ENCODE measurements at places on chromosomes 11 and 22.

DNA sequence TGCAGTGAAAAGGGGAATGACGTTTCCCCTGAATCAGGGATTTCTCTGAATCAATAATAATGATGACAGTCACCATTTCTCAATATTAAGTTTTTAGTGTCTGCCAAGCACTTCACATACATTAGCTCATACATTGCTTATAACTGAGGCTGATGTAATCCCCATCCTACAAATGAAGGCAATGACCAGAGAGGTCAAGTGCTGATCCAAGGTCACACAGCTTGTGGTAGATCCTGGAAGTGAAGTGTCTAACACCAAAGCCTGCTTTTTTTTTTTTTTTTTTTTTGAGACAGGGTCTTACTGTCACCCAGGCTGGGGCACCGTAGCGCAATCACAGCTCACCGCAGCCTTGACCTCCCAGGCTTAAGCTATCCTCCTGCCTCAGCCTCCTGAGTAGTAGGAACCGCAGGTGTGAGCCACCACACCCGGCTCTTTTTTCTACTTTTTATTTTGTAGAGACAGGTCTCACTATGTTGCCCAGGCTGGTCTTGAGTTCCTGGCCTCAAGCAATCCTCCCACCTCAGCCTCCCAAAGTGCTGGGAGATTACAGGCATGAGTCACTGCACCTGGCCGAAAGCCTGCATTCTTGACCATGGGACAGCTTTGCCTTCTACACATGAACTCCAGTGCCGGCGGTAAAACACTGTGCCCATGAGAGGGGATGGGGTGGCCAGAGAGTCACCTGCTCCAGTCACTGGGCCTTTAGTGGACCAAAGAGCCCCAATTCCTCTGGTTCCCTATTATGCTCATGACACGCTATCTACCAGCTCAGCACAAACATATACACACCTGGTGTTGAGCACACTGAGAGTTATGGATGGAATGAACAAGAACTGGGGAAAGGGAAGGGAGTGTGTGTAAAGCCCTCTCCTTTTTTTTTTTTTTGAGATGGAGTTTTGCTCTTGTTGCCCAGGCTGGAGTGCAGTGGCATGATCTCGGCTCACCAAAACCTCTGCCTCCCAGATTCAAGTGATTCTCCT lies 17.4 kb downstream of the ARHGAP1 start:
- no peak for DNase-seq

GRCh38 chr11:20048246-20048645 lies 112.0 kb downstream of the DBX1 start:
- DNase-seq: no peak

GRCh38 chr11:133149698-133150097 lies 382.6 kb downstream of the OPCML start:
- DNase-seq: no peak

- no peak for DNase-seq
Measured at GRCh38 chr22:19873138-19873959, 18.7 kb upstream of the GNB1L start.

GRCh38 chr11:106238704-106239360 lies 161.4 kb downstream of the AASDHPPT start:
- DNase-seq: no peak

GRCh38 chr11:22656130-22656529 lies 10.3 kb upstream of the GAS2 start:
- DNase-seq: no peak

GRCh38 chr22:24830205-24830979 lies 24.4 kb downstream of the SGSM1 start:
- DNase-seq: no peak

DNA sequence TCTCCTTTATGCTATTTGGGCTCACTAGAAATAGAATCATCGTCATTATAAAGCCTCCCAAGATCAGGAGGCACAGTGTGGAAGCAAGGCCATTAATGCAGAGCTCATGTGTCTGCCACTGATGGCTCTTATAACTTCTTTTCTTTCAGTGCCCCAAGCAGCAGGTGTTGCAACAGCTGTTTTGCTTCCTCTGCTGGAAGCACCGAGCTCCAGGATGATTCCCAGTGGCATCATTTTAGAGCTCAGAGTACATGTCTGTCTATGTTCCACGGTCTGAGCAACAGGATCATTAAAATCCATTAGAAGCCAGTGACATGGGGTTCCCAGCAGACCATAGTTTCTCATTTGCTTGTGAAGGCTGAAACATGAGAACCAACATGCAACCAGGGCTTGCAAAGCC lies 803.0 kb upstream of the FAT3 start:
- no peak for DNase-seq

- DNase-seq: no peak
Measured at GRCh38 chr11:129973068-129973467, 29.6 kb downstream of the PRDM10 start.

DNA sequence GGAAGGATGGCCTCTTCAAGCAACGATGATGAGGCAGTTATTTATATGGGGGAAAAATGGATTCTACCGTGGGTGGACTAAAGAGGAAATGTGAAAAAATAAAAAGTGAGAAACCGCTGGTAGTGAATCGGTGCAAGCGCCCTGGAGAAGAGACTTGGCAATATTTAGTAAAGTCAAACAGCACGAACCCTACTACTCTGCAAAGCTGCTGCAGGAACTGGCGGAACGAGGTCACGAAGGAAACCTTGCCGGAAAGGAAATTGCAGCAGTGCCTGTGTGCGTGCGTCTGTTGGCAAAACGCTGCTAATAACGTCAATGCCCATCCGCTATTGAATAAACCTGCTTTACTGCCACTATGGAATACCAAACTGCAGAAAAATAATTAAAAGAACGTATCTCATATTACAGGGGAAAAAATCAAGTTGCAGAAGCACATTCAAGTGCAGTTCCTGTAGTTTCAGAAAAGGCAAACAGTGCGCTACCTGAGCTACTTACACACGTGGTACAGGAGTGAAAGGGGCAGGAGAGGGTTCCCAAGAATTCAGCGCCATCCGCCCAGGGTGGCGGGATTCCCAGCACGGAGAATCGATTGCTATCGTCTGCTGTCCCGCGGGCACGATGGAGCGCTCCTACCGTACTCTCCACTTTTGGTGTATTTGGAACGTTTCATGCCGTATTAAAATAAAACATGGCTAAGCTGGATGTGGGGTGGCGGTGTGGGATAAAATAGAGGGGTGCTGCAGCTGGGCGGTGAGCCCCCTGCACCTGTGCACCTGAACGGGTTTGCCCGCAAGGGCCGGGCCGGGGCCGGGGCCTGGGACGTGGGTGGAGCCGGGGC lies 585 bp upstream of the NADSYN1 start:
- peak; percentile 30 for DNase-seq

DNA sequence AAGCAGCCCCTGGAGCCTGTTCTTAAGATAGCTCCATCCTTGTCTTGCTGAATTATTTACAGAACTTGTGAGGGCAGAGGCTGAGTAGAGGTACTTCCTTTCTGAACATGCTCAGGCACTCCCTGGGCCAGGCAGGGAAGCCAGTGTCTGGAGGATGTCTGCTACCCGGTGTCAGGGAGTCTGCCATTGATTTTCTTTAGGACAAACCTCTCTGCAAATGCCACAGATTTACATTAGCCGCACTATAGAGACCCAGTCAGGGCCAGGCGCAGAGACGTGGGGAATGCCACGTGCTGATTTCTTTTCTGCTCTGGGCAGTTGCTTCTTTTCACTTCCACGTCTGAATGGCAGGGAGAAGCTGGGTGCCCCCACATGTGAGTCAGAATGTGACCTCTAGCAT lies 585.5 kb downstream of the NTM start:
- no peak for DNase-seq

DNA sequence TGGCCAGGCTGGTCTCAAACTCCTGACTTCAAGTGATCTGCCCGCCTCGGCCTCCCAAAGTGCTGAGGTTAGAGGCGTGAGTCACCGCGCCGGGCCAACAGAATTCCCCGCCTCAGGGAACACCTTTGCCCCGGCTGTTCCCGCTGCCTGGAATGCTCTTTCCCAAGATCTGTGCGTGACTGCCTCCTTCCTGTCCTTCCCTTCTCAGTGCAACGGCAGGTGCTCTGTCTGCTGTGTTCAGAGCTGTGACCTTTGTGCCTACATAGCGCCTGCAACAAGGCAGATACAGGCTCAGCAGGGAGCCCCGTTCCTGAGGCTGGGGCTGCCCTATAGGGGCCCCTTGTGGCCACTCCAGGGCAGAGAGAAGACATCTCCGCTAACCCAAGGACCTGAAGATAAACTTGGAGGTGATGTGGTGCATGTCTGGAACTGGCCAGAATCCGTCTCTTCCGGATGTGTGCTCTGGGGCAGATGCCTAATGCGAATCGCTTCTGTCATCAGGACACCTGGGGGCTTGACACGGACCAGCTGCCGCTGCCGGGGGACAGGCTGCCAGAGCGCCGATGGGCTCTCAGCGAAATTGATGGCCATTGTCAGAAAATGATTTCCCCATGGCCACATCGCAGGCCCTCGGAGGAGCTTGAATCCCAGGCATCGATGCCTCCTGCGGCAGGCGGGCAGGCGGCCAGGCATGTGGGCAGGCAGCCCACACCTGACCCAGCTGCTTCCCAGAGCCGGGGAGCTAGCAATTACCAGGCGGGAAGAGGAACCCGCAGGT lies 43.5 kb upstream of the TCF20 start:
- DNase-seq: no peak

GRCh38 chr11:131977854-131978253 lies 607.4 kb downstream of the NTM start:
- DNase-seq: no peak

All from activated naive CD4-positive, alpha-beta T cell (primary cell).